ENCODE measurements at places on chromosomes 13 and 19.

DNA sequence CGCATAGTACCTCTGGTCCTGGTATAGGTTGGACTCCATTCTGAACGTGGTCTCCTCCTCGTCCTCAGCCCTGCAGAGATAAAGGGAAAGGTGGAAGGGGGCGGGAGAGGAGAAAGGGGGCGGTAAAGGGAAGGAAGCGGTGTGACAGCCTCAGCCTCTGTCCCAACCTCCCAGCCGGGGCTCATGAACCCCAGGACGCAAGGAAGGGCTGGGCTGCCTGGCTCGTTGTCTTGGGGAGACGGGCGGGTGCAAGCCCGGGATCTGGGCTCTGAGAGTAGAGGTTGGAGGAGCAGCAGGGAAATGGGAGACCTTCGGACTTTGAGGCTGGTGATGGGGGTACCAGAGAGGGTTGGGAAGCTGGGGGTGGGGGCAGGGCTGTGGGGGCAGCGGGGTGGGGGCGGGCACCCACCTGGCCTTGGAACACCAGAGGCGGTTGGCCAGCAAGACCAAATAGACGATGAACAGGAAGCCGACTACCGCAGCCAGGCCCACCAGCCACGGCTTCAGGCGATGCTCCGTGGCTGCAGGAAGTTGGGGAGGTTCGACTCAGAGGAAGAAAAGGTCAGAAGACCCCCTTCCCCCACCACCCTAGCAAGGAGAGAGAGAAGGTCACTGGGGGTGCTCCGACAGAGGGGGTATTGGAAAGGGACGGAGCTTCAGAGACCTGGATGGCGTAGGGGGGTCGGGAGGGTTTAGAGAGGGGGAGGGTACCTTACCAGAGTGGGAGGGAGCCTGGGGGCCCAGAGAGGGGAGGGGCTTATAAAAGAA lies 1.7 kb downstream of the SMIM24 start:
- no peak for DNase-seq

DNA sequence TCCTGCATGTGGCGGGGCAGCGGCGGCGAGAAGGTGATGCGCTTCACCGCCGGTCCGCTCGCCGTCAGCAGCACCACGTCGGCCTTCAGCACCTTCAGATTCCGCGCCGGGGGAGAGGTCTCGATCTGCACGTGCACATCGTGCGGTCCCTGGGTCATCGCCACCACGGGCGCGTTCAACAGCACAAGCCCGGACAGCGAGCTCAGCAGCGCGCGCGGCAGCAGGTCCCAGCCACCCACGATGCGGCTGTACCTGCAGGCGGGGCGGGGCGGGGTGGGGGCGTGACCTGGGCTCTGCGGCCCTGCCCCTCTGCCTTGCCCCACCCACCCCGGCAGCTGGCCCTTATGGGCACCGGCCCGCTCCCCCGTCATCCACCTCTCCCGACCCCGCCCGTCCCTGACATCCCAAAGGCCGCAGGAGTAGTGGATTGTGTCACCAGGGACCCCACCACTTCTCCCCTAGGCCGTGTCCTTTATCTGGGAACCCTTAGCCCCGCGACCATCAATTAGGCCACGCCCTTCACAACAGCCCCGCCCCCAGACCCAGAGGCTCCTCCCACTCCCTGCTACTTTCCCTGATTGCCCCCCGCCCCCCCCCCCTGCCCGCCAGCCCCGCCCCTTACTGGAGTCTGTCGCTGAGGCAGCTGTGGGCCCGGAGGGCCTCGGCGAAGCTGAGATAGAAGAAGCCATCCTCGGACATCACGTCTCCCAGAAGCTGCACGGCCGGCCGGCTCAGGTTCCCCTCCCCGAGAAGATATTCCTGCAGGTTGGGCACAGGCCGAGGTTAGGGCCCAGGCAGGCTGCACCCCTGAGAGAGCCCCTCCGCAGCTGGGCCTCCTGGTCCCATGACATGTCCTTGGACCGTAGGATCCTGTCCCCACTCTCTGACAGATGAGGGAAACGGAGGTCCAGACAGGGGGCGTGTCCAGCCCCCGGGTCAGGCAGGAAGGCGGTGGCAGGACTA lies 6.1 kb downstream of the IL4I1 start:
- no peak for DNase-seq

DNA sequence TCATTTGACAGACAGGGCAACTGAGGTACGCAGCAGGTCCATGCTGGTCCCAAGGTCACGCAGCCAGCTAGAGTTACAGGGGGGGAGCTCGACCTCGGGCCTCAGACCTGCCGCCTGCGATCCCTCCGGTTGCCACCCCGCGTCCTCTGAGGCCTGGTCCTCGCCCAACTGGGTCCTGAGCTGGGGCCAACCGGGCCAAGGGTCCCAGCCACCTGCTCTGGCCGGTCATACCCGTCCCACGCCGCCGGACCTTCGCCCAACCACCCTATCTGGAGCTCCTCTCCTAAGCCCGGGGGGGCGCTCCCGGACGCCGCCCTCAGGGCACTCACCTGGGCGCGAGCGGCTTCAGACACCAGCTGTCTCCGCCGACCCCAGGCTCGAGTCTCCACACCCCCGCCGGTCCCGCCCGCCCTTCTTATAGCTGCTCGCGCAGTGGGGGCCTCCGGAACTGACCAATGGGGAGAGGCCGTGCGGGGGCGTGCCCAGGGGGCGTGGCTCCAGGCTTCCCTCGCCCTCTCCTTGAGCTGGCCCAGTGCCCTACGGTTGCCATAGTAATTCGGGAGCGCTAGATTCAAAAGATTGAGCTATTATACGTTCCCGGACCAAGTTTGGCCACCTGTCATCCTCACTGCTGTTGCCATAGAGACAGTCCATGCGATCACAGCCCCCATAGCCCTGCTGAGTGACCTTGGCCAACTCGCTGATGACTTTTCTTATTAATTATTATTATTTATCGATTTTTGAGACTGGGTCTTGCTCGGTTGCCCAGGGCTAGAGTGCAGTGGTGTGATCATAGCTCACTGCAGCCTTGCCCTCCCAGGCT lies at the start of gene PLIN5:
Gene PLIN5 (minus strand): TSS at position 389 of the 823 bp plus-strand sequence. CDS start 1,150 bp downstream, outside the sequence.
- DNase-seq = no peak

DNA sequence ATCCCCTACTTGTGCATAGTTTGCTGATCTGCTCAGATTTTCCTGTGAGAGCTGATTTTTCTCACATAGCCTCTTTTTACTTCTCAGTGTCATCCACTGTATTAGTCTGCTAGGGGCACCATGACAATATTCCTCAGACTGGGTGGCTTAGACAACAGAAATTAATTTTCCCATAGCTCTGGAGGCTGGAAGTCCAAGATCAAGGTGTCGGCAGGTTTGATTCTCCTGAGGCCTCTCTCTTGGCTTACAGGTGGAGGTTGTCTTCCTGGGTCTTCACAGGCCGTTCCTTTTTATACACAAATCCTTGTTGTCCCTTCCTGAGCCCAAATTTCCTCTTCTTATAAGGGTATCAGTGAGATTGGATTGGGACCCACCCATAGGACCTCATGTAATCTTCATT lies 9.2 kb downstream of the LRCH1 start:
- no peak for DNase-seq

DNA sequence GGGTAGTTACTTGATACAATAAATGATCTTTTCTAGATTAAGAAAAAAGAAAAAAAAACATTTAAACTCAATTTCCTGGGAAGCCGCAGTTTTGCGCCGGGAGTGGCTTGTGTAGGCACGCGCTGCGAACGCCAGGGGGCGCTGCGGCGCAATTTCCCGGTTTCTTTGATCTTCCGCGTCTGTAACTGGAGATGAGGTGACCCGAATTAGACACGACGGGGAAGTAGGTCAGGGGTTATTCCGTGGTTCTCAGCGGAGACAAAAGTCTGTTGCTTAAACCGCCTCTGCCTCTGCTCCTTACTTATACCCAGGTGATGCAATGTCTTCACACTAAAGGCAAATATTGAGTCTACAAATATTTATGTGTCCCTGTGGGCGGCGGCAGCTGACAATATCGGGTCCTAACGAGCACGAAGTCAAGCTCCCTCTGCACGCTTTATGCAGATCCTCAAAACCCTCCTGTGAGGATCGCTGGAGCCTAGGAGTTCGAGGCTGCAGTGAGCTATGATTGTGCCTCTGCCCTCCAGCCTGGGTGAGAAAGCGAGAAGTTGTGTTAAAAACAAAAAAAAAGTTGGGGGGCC lies 15.2 kb downstream of the STXBP2 start:
- DNase-seq = no peak

DNA sequence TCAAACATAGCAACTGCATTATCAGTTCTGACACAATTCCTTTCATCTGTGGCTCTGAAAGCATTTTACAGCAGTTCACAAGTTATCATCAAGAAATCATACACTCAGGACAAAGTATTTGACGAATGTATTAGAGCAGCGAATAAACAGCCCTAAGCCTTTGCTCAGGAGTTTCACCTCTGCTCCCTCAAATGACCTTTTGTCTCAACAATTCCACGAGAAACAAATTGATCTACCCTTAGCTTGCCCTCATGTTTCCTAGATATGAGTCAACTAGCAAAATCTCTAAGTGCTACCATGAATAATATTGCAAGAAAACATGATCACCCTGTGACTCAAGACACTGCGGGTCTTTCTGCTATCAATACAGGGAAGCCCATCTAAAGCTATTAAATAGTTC lies 396.1 kb downstream of the EFNB2 start:
- DNase-seq = no peak

DNA sequence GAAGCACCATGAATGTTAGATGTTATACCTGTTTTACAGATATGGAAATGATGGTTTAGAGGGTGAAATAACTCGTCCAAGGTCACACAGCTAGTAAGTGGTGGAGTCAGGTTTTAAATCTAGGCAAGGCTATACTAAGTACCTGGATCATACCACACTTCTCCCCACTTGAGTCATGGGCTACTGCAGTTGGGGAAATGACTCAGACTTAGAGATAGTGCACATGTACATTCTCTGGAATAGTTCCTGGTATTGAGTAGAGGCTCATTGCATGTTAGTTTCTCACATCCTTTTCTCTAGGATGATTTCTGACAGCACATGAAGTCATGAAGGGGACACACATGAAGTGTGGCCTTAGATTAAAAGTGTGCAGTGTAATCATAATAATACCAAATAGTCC lies 76.2 kb upstream of the TNFSF11 start:
- no peak for DNase-seq

DNA sequence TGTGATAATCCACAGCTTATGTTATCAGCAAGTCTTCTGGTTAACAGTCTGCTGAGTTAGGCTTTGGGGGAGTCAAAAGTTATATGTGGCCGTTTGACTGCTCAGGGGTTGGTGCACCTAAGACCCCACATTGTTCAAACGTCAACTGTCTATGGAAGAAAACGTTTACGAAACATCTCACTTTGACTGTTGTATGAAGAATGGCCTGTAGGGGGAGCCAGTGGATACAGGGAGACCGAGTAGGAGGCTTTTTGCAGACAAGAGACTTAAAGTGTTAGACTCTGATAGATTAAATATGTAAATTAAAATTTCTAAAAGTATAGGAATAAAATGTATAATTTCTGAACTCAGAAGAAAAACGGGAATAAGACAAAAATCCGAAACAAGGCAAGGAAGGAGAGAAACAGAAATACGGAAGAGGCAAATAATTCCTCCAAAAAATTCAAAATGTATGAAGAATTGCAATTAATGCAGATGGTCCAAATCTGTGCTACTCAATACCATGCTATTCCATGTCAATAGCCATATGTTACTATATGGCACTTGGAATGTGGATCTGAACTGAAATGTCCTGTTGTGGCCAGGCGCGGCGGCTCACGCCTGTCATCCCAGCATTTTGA lies 37.8 kb downstream of the TNFSF14 start:
- no peak for DNase-seq

GRCh38 chr13:110125157-110125556 lies 181.8 kb downstream of the COL4A1 start:
- DNase-seq = no peak

GRCh38 chr19:1220976-1221903 lies 15.7 kb downstream of the STK11 start:
- no peak for DNase-seq

DNA sequence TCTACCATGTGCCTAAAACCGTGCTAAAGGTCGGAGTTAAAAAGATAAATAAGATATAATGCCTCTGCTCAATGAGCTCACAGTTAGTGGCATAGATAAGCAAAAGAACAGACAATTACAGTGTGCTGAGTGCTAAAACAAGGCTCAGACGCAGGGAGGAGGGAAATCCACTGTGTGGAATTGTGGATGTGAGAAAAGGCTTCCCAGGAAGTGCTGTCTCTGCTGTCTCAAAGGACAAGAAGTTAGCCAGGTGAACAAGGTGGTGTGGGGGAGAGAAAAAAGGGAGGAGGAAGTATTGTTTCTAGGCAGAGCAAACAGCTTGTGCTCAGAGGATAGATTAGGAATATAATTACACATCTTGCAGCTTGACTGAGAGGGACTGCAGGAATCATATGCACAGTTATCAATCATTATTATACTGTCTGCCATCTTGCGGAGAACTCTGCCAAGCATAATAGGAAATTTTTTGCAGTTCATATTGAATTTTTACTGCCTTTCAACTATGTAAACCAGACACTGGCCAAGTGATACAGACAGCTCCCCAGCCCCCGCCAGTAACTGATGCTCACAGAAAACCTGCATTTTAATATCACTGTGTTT lies 9.3 kb downstream of the C13orf42 start:
- no peak for DNase-seq

- no peak for DNase-seq
Measured at GRCh38 chr13:27772651-27773425, 19.4 kb upstream of the GSX1 start.

- DNase-seq = no peak
Measured at GRCh38 chr13:36520111-36520510, 87.8 kb downstream of the CCNA1 start.

DNA sequence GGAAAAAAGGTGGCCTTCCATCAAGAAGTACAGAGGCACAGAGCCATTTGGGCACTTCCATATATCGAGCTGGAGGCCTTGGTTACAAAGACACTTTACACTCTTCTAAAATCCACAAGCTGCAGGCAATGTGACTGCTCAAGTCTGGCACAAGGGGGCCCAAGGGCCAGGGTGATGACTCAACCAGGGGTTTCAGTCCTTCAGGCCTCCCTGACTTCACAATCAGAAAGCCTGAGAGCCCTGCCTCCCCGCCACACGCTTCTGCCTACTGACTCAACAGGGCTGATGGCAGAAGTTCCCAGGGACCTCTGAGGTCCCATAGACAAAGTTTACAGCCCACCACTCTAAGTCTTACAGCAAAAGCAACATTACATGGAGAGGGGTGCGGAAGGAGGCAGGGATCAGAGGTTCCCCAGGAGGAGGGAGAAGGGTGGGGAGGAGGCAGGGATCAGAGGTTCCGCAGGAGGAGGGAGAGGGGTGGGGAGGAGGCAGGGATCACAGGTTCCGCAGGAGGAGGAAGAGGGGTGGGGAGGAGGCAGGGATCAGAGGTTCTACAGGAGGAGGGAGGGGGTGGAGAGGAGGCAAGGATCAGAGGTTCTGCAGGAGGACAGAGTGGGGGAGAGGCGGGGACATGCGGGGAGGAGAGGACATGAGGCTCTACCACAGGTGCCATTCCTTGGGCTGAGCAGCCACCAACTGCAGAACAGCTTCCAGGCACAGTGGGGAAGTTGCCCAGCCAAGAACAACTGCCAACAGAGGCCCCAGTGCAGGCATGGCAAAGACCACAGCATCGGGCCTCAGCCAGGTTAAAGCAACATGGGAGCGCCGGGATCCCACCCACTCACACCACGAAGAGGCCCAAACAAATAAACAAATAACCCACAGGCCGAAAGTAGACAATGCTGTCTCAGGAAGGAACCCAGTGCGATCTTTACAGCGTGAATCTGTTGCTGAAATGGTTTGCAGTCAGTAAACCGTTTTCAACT lies 52.0 kb downstream of the SLC7A1 start:
- DNase-seq = no peak

- DNase-seq = no peak
Measured at GRCh38 chr19:38676023-38676877, 28.8 kb downstream of the ACTN4 start.

All from cortex of kidney (tissue), 1 donor.